ENCODE measurements at places on chromosomes 12 and 14. TPM values are rescaled to one million over a fixed set of nuclear protein-coding genes. Genes with fewer than 3 reads are reported as not detected.

- H3K4me1 ChIP-seq, result no peaks in the 10 kb centered on the region
- H3K27ac ChIP-seq, result no peak overlapping the region
- no peak overlapping the region for H3K4me3 ChIP-seq
- no peak for DNase-seq
- no peaks in the 10 kb centered on the region for H3K36me3 ChIP-seq
Measured at GRCh38 chr14:61719344-61720293, 24.3 kb downstream of the HIF1A start.

- no peak overlapping the region for H3K4me3 ChIP-seq
- no peak for DNase-seq
- no peaks in the 10 kb centered on the region for H3K4me1 ChIP-seq
- H3K36me3 ChIP-seq, result no peaks in the 10 kb centered on the region
Measured at GRCh38 chr14:28382444-28383190, 384.0 kb upstream of the FOXG1 start.

The BHLHE41 gene
- total RNA-seq, result 12.7 TPM

The INSM2 gene
- not detected for total RNA-seq

The HPD gene
- total RNA-seq, result not detected
